Activated CD4-positive, alpha-beta T cell treated with anti-CD3 and anti-CD28 coated beads, Interleukin-10, Interleukin-2, amounts not matched to agents 100 ng/mL and 50 ng/mL, durations not matched to agents 16 hours and 8 hours (primary cell): ENCODE measurements at places on chromosomes 2 and 18.

GRCh38 chr2:64943387-64944150, 45.6 kb upstream of the SLC1A4 start:
- no peak for DNase-seq

DNA sequence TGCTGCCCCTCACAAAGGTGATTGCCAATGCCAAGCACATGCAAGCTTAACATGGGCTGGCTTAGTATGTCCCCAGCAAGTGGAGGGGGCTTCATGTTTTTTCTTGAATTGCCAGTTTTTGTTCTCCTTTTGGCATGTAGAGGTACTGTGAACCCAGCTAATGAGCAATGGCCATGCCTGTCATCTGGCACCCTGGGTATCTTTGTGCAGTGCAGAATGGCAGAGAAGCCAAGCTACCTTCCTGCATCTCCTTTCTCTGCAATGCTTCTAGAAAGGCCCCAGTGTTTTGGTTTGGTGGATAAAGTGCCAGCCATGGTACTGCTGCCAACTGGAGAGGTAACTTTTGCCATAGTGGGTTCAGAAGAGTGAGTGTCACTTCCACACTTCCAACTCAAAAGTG, 576.9 kb downstream of the CMPK2 start:
- no peak for DNase-seq

DNA sequence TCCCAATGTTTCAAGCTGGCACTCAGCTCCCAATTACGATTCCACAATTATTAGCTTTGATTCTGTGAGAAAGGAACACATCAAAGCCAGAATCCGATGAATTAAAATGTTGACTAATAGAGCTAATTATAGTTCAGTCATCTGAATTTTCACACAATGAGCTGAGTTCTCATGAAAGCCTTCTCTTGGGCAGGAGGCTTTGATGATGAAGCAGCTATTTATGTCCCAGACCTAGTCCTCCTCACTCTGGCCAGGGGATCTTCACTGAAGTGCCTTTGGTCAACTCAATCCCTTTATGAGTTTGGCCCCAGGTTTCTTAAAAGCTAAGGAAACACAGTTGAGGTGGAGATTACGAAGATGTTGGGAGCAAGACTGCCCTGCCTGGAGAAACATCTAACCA, 74.7 kb upstream of the PPM1B start:
- DNase-seq, result no peak

DNA sequence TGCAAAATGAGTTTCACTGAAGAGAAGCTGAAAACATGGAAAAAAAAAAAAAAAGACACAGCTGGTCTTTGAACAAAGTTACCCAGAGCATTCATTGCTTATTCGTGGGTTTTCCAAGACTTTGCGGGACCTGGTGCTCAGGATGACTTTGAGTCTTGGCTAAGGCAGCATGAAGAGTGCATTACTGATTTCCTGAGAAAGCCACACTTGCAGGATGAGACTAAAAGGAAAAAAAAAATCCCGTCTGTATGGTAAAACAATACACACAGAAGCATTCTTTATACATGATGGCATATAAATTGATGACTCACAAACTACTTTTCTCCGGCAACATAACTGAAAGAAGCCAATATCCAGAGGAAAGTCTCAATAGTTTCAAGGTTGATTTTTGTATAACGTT, 195.4 kb downstream of the SPP2 start:
- no peak for DNase-seq

DNA sequence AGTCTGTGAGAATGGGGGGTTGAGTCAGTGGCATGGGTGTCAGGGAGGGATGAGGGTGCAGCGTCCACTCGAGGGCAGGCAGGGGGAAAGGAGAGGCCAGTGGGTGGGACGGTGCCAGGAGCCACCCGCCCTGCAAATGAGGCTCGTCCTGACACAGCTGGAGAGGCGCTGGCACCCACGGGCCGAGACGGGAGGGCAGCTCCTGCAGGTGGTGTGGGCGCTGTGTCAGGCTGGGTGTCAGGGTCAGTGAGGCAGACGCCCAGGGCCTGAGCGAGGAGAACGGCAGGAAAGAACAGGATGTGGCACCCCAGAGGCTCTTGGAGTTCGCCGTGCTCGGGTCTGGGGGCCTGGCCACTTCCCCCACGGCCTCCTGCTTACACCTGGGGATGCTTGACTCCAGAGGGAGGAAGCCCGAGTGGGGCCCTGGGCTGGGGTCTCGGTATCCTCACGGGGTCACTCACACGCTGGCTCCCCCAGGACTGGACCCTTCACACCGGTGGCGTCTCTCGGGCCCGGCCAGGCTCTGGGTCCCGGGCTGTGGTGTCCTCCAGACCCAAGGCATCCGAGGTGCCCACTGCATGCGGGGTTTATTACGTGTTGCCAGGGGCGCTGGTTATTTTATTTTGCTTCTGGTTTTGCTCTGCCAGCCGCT, 130.5 kb upstream of the CTDP1 start:
- no peak for DNase-seq

DNA sequence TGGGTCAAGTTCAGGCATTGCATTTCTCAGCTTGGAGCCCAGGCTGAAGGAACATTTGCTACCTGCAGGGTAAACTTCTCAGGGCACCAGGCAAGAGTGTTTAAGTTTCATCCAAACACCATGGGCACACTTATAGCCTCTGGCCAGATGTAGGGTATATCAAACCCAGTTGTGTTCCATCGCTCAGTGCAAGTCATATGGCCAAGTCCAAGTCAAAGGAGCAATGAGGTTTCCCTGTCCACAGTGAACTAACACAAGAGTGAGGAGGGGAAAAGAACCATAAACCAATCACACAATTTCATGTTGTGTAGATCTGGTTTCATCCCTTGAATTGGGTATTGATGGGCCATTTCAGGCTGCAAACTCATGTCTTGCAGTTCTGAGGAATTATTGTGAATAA, 107.2 kb downstream of the SOX11 start:
- no peak for DNase-seq

DNA sequence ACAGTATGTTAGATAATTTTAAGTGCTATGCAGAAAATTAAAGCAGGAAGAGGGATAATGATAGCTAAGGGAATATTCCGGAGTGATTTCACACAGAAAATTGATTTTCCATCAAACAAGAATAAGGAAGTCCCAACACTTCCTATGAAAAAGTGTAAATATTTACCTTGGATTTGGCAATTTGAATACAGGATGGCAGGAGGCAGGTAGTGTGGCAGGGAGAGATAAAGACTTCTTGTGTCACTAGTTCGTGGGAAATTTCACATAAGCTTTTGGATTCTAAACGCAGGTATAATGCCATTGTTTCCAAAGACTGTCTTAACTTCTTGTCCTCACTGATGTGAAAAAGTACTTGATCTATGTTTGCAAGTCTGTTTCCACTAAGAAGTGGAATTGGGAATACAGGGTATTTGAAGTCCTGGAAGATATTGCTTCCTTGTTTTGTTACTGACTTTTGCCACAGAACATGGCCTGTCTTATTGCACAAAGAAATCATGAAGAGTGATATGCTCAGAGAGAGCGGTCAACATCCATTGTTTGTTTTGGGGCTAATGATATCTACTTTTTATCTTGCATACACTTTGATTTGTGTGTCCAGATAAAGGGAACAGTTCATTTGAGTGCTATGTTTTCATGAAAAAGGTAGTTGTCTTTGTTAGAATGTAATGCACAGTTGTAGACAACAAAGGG, 1216.1 kb upstream of the FAM98A start:
- no peak for DNase-seq

DNA sequence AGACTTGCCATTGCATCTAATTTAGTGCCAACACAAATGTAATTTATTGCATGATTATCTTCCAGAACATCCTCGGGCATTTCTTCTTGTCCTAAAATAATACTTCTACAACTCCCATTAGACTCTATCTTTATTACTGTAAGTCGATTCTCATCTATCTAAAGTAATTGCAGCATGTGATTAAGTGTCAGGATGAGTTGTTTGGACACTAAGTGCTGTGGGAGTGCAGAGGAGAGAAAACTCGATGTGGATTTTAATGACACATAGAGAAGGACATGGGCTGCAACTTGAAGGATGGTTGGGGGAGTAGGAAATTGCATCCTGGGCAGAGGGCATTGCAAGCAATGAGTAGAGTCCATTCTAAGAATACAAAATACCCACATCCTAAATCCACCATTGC, 33.5 kb downstream of the STAT4 start:
- DNase-seq, result no peak

DNA sequence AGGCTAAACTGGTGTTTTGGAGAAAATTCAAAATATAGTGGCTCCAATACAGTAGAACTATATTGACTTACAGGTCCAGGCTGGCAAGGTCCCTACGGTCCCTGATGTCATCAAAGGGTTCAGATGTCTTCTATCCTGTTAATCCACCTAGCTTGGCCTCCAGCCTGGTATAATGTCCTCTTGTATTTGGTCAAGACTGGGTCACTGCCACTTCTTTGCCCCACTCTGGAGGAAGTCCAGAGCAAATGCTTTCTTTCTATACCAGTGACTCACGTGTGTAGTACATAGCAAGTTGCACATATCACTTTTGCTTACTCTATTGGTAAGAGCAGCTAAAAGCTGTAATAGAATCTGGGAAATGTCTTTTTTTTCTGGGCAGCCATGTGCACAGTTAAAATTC, 80.8 kb downstream of the LCLAT1 start:
- no peak for DNase-seq

DNA sequence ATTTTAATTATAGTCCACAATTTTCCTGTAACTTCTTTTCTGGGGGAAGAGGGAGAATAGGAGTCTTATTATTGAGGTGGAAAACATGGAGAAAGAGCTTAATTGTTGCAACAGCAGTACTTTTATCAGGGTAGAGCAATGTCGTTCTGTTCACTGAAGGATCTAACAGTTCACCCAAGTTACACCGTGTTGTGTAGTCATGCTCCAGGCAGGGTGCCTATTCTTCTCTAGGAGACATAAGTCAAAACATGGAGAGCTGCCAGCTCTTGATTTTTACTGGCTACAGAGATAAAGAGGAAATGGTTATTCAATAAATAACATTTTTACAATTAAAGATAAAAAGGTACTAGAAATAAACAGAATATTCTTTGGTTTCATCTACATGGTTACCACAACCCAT, 594.3 kb upstream of the NETO1 start:
- no peak for DNase-seq

DNA sequence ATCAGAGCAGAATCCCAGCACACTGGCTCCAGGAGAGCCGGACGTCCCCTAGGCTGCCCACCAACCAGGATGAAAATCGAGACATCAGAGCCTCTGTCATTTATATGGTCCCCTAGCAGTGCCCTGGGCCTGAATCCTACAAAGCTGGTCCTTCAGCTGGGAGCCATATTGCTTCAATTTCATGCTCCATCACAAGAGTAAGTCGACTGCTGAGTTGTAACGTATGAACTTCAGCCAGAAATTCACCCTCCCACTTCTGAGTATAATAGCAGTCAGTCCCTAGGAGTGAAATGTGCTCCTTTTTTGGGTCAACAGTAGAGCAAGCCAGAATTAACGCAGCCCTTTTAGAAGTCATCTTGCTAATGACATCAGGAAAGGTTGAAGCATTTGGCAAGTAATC, 126.4 kb downstream of the CCBE1 start:
- DNase-seq, result no peak

- DNase-seq, result no peak
Observed at GRCh38 chr2:49113046-49113445, 41.3 kb downstream of the FSHR start.

- no peak for DNase-seq
Observed at GRCh38 chr2:238894950-238895298, 47.0 kb downstream of the TWIST2 start.

DNA sequence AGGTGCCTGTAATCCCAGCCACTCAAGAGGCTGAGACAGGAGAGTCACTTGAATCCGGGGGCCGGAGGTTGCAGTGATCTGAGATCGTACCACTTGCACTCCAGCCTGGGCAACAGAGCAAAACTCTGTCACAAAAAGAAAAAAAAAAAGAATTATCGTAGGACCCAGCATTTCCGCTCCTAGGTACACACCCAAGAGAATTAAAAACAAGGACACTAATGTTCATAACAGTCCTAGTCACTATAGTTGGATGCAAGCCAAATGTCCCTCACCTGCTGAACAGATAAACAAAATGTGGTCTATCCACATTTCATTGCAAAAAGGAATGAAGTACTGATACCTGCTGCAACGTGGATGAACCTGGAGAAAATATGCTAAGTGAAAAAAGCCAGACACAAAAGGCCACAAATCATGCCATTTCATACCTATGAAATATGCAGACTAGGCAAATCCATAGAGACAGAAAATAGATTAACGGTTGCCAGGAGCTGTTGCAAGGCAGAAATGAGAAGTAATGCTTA, 21.2 kb downstream of the ADRA2B start:
- DNase-seq, result no peak

DNA sequence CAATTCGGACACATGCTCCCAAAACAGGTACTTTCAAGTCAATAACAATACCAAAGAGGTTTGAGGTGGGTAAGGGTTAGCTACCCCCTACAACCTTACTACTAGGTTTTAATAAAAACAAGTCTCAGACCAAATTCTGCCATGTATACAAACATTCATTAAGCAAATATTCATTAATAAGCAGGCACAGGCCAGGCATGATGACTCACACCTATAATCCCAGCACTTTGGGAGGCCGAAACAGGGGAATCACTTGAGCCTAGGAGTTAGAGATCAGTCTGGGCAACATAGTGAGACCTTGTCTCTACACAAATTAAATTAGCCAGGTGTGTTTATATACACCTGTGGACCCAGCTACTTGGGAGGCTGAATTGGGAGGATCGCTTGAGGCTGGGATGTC, 11.7 kb upstream of the ELAC1 start:
- DNase-seq, result no peak

DNA sequence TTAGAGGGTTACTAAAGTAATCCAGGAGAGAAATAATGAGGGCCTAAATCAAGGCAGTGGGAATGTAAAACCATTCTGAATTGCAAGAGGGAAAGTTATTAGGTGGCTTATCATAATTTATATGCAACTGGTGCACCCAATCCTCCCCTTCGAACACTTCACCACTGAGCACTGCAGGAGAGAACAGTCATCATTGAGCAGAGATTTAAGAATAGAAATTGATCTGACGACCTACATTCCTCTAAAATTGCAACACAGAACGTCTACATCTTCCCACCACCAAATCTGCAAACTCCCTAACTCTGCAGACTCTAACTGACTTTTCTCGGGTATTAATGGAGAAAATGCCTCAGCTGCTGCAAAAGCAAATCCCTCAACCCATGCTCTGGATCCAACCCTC, 138.5 kb upstream of the CDH20 start:
- DNase-seq, result no peak

DNA sequence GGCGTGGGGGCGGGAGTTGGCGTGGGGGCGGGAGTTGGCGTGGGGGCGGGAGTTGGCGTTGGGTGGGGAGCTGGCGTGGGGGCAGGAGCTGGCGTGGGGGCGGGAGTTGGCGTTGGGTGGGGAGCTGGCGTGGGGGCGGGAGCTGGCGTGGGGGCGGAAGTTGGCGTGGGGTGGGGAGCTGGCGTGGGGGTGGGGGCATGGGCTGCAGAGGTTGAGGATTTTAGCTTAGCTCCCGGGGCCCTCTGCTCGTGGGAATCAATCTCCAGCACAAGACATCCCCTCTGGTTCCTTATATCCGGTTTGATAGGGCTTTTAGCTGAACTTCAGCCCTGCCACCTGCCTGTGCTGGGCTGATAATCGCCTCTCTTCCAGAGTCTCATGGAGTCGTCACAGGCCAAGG, 177.0 kb downstream of the LDLRAD4 start:
- DNase-seq, result no peak
